ENCODE measurements at places on chromosomes 3 and 15. TPM values are rescaled to one million over a fixed set of nuclear protein-coding genes. Genes with fewer than 3 reads are reported as not detected.

The C3orf62 gene
- total RNA-seq = 8.4 TPM

The SCAANT1 gene
- not detected for total RNA-seq

The FOXB1 gene
- total RNA-seq = not detected

The SOX14 gene
- not detected for total RNA-seq

The FURIN gene
- total RNA-seq = 36.4 TPM

The DUOX2 gene
- not detected for total RNA-seq

The TEX55 gene
- total RNA-seq = not detected

The CCDC54 gene
- 0.71 TPM for total RNA-seq

The MOBP gene
- total RNA-seq = 320 TPM

The CLDN16 gene
- total RNA-seq = 0.43 TPM
